IMR-90 (cell line): ENCODE measurements at places on chromosomes 2 and 18. TPM values are rescaled to one million over a fixed set of nuclear protein-coding genes. Genes with fewer than 3 reads are reported as not detected.

The PRKAG3 gene
- not detected in 2 replicates for total RNA-seq

The STRN gene
- 16.4 and 23.3 TPM in 2 replicates for total RNA-seq

The GALNT3 gene
- total RNA-seq = 2.0 and 4.4 TPM in 2 replicates

The TRABD2A gene
- total RNA-seq = 19.7 and 20.3 TPM in 2 replicates

The SOX11 gene
- 2.2 and 4.7 TPM in 2 replicates for total RNA-seq

The SERPINB4 gene
- total RNA-seq = not detected in 2 replicates
